SJCRH30 (cell line): ENCODE measurements at places on chromosomes 6 and 20. TPM values are rescaled to one million over a fixed set of nuclear protein-coding genes. Genes with fewer than 3 reads are reported as not detected.

The RHAG gene
- total RNA-seq = not detected in 2 replicates

The KCNQ5 gene
- not detected in 2 replicates for total RNA-seq

The ADGRF1 gene
- total RNA-seq = not detected in 2 replicates

The GSTA1 gene
- not detected in 2 replicates for total RNA-seq

The SIRPA gene
- 0.93 and 1.4 TPM in 2 replicates for total RNA-seq

The CTCFL gene
- total RNA-seq = 0.06 TPM in 1 of 2 replicates, not detected in the other

DNA sequence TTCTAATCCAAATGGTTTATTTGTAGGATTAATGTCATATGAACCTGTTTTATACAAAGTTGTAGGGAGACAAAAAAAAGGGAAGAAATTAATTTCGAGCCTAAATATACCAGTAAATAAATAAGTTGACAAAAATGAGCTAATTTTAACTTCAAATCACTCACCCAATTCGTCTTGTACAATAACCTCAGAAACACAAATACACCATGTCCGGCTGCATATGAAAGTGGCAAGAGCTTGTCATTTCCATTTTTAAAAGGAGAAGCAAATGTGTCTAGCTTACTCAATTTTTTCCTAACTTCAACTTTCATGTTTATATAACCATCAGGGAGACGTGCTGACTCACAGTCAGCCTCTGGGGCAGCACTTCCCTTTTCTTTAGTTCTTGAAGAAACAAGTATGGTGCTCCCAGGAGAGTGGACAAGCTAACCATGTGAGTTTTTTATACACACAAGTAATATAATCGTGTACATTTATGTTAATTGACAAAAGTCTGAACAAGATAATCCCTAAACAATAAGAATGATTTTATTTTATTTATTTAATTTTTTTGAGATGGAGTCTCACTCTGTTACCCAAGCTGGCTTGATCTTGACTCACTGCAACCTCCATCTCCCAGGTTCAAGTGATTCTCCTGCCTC, 55.5 kb upstream of the SGK1 start:
- H3K4me1 ChIP-seq = no peaks in the 10 kb centered on the region
- no peak overlapping the region for H3K4me3 ChIP-seq
- no peak for DNase-seq
- H3K36me3 ChIP-seq = no peaks in the 10 kb centered on the region

DNA sequence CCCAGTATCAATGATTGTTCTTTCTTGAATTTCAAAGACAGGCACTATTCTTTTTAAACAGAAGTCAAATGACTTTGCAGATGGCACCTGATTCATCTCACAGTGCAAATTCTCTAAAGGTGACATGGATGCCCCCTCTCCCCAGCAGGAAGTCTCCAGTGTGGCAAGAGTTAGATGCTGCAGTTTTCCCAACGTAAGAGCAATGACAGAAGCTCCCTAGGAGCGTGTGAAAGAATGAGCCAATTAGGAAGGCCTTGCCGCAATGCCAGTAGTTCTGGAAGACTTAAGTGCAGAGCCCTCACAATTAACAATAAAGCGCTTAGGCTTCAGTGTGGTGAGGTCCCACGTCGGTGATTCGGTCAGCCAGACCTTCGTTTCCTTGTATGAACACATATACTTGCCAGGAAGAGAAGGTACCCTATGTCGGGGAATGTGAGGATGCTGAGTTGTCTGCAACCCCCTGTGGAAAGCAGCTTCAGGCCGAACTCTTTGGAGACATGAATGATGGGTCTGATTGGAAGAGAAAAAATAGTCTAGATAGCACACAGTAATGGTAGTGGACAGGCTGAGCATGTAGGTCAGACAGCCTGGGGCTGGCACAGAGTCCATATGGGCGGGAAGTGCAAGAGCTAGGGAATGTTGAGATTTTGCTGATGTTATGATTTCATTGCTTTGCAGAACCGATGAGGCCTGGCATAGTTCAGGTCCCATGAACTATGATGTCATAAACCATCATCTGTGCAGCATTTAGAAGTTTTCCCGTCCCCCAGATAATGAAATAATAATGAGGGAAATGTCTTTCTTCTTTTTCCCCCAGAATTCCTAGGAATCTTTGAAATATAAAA, 132.6 kb downstream of the PHACTR1 start:
- H3K27me3 ChIP-seq = no peaks in the 10 kb centered on the region
- H3K4me3 ChIP-seq = no peak overlapping the region
- no peak overlapping the region for H3K27ac ChIP-seq
- H3K36me3 ChIP-seq = no peaks in the 10 kb centered on the region
- DNase-seq = no peak

- H3K27ac ChIP-seq = no peak overlapping the region
- no peaks in the 10 kb centered on the region for H3K4me1 ChIP-seq
- no peaks in the 10 kb centered on the region for H3K36me3 ChIP-seq
- peaks cover 4% of the 10 kb centered on the region; the same call in 1 of the 2 replicates for H3K27me3 ChIP-seq
Observed at GRCh38 chr20:23585808-23586734, 17.8 kb upstream of the CST9L start.

DNA sequence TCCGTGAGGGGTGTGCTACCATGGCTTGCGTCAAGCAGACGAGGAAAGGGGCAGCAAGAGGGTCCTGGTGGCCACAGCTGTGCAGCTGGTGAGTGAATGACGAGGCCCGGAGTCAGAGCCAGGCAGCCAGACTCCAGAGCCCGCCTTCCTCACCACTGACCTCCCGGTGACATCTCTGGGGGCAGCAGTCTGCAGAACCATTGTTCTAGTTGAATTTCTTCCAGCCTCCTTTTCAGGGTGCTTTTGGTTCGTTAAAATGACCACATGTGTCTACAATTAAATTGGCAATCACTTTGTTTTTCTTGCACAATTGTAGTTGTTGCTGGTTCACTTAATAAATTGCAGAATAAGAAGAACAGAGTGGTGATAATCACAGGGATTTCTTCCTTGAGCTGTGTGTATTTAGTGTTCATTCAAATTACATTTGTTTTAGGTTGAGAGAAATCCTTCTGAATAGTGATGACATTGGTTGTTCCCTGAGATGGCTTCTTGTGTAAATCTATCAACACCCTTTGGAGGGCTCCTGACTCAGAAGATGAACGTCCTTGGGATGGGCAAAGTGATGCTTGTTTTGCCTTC, 96.4 kb downstream of the TULP4 start:
- peaks cover 48% of the 10 kb centered on the region for H3K4me1 ChIP-seq
- H3K36me3 ChIP-seq = peaks cover 5% of the 10 kb centered on the region
- no peak overlapping the region for H3K4me3 ChIP-seq
- peak overlapping the region; percentile 34 for H3K27ac ChIP-seq

DNA sequence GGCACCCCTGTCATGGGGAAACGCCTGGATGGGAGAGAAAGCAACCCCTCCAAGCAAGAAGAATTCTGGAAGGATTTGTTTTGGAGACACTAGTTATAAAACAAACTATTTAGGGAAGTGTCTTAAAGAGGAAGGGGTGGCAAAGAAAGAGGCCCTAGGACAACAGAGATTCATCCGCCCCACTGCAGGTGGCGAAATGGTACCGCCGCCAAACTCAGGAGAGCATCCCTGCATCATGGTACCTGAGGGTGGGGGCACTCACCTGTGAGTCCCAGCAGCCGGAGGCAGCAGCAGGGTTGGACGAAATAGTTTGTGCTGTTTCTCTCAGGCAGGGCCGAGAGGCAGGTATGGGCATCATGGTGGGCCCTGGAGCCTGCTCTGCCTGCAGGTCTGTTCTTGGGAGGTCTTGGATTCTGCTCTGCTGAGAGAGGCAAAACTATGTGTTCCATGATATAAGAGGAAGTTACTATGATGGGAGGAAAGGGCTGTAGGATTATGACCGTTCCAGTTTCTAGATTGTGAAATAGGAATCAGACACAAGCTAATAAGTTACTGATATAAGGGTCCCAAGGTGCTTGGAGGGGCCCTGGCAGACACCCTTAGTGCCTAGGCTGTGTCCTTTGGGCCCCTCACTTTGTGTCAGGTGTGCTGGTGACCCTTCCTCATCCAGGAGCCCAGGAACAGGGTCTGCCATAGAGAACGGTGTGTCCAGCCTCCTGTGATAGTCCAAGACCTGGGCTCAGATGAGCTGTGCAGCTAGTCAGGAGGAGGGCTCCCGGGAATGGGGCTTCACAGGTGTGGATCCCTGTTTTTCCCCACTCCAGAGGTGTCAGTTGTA, 20.4 kb downstream of the SIRPD start:
- H3K36me3 ChIP-seq = no peaks in the 10 kb centered on the region
- peaks cover 10% of the 10 kb centered on the region; the same call in 1 of the 2 replicates for H3K27me3 ChIP-seq
- no peaks in the 10 kb centered on the region for H3K4me1 ChIP-seq
- H3K4me3 ChIP-seq = no peak overlapping the region

- no peak overlapping the region for H3K4me3 ChIP-seq
- no peak for DNase-seq
- H3K27ac ChIP-seq = no peak overlapping the region
- no peaks in the 10 kb centered on the region; the same call in 1 of the 2 replicates for H3K27me3 ChIP-seq
Observed at GRCh38 chr20:50336661-50337060, 146.0 kb downstream of the CEBPB start.

GRCh38 chr6:17959302-17959701, 28.1 kb downstream of the KIF13A start:
- no peaks in the 10 kb centered on the region for H3K27me3 ChIP-seq
- no peak overlapping the region for H3K4me3 ChIP-seq
- H3K36me3 ChIP-seq = no peaks in the 10 kb centered on the region
- no peak overlapping the region for H3K27ac ChIP-seq
- peaks cover 14% of the 10 kb centered on the region for H3K4me1 ChIP-seq

- peaks cover 12% of the 10 kb centered on the region for H3K27me3 ChIP-seq
- DNase-seq = no peak
- H3K27ac ChIP-seq = no peak overlapping the region
- H3K4me3 ChIP-seq = no peak overlapping the region
Observed at GRCh38 chr20:58788896-58789544, 61.7 kb downstream of the GNAS-AS1 start.

- DNase-seq = no peak
- no peaks in the 10 kb centered on the region for H3K27me3 ChIP-seq
- peaks cover 30% of the 10 kb centered on the region for H3K4me1 ChIP-seq
- no peak overlapping the region for H3K4me3 ChIP-seq
Observed at GRCh38 chr20:4065391-4065844, 50.1 kb upstream of the RNF24 start.

DNA sequence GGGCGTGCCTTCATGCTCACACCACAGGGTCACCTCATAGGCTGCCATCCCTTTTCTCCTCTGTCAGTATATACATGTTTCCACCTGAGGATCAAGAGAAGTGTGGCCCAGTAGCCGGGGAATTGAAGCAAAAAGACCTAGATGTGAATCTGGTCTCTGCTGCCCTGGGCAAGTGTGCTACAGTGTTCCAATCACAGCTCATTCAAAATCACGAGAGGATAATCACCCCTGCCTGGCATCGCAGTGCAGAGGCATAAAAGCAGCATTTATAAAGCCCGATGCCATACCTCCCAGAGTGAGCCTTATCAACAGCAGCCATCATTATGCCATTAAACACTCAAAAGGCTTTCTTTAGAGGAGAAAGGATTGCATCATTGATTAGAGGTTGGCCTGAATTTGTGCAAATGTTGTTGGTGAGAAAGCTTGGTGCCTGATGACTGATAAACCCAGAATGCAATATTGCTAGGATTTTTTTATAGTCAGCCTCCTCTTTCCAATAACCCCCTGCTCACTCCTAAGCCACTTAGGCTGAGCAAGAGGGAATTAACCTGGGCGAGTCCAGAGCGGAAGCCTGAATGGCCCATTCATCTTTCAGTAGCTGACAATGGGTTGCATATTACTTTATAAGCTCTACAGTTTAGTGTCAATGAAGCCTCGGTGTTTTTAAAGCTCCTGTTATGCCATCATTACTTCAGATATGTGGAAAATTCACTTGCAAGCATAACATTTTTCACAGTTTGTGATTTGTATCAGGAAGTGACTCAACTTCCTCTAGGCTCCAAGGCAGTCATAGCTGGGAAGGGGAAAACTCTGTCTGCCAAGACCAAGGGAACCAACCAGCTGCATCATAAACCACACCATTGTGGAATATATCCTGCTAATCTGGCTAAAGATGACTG, 92.5 kb upstream of the NXT1 start:
- no peak overlapping the region for H3K4me3 ChIP-seq
- peak; percentile 63 for DNase-seq
- H3K27me3 ChIP-seq = no peaks in the 10 kb centered on the region
- H3K4me1 ChIP-seq = peaks cover 47% of the 10 kb centered on the region
